ENCODE measurements at places on chromosomes 13 and 19.
A peak's percentile ranks its signal among the peaks of the same experiment; 100 is the strongest.

GRCh38 chr19:54429545-54430227 is 14.4 kb downstream of the TTYH1 start:
- no peak for DNase-seq

- DNase-seq = no peak
Measured at GRCh38 chr19:34428549-34429285, 536 bp downstream of the UBA2 start.

- DNase-seq = no peak
Measured at GRCh38 chr13:113509989-113510388, 19.5 kb upstream of the DCUN1D2 start.

DNA sequence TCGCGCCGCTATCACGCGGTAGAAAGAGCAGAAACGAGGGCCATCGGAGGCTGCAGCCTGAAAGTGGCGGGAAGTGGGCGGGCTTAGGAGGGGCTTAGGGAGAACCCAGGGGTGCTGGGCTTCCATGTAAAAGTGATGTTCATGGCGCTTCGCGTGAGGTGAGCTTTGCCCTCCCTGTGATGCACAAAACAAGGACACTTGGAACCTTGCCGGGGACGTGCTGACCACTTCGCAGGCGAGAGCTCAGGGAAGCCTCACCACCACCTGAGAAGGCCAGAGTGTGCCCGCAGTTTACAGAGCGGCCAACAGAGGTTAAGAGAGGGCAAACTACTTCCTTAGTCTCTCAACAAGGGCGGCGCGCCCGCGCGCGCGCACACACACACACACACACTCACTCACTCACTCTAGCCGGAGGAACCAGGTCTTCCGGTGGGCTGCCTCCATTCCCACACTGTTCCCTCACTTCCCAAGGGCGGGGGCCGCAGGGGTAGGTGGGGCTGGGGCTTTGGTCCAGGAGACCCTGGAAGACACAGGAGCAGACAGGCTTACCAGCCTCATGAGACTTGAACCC is 651 bp downstream of the GAPDHS start:
- DNase-seq = no peak

- DNase-seq = peak; percentile 28
Measured at GRCh38 chr19:8702350-8702749, 3.8 kb upstream of the ACTL9 start.

- DNase-seq = peak; percentile 33
Measured at GRCh38 chr19:48842789-48843162, 6.5 kb upstream of the HSD17B14 start.

- no peak for DNase-seq
Measured at GRCh38 chr19:15859187-15859586, 38.7 kb downstream of the CYP4F2 start.

DNA sequence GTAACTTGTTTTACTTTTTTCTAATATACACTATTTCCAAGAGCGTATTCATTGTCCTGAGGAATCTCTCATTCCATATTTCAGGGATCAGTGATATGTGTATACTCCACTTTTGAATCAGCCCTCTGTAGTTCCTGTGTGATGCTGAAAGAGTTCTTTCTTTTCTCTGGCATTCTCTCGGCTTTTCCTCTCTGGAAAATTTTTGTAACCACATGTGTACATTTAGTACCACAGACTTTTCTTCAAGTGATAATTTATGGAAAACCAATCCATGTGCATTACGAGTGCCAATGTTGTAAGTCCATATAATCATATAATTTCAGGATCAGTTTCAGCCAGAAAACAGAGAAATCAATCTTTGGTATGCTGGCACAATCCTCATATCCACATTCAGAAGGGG is 102.2 kb upstream of the MBNL2 start:
- DNase-seq = no peak

- no peak for DNase-seq
Measured at GRCh38 chr13:62781866-62782265, 1366.2 kb upstream of the PCDH20 start.

DNA sequence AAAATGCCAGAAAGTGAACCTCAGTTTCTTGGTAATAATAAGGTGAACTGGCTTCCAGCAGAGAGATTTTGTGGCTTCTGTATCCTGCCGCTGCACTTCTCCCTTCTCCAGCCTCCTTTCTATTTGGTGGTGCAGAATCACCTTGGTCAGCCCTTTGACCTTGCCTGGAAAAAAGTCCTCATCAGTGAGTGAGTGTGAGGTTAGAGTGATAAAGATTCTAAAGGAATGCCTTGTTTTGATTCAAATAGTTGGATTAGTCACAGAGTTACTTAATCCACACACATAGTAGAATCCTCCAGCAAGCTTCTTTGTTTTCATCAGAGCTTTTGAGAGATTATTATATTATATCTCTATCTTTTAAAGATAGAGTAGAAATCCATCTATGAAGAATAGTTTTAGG is 140.9 kb downstream of the KCNRG start:
- no peak for DNase-seq

DNA sequence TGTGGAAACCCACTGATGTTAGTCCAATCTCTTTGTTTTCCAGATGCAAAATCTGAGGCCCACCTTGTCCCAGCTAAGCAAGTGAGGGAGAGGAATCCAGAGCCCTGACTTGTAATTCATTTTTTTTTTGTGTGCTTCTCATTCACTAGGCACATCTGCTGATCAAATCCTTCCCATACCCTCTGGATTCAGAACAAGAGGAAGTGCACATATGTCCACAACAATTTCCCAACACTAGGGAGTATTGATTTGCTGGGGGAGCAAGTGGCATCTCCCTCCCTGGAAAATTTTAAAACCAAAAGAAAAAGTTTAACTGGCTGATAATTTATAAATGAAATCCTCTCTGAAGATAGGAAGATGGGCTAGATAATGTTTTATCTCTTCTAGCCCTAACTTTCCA is 94.6 kb upstream of the RFC3 start:
- no peak for DNase-seq

DNA sequence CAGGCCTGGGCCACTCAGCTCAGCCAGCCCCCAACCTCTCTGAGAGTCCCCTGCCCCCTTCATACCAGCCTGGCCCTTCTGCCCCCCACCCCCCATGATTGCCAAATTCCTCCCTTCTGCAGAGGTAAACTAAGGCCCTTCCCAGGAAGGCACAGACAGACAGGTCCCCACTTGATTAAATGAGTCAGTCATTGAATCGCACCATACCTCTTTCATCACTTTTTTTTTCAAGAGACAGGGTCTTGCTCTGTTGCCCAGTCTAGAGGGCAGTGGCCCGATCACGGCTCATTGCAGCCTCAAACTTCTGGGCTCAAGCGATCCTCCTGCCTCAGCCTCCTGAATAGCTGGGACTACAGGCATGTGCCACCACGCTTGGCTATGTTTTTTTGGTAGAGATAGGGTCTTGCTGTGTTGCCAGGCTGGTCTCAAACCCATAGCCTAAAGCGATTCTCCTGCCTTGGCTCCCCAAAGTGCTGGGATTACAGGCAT is 6.0 kb downstream of the PODNL1 start:
- no peak for DNase-seq

GRCh38 chr19:56109226-56109625 is 11.9 kb downstream of the ZNF787 start:
- DNase-seq = no peak
